KG1 (cell line): ENCODE measurements at places on chromosomes 3 and 15.

DNA sequence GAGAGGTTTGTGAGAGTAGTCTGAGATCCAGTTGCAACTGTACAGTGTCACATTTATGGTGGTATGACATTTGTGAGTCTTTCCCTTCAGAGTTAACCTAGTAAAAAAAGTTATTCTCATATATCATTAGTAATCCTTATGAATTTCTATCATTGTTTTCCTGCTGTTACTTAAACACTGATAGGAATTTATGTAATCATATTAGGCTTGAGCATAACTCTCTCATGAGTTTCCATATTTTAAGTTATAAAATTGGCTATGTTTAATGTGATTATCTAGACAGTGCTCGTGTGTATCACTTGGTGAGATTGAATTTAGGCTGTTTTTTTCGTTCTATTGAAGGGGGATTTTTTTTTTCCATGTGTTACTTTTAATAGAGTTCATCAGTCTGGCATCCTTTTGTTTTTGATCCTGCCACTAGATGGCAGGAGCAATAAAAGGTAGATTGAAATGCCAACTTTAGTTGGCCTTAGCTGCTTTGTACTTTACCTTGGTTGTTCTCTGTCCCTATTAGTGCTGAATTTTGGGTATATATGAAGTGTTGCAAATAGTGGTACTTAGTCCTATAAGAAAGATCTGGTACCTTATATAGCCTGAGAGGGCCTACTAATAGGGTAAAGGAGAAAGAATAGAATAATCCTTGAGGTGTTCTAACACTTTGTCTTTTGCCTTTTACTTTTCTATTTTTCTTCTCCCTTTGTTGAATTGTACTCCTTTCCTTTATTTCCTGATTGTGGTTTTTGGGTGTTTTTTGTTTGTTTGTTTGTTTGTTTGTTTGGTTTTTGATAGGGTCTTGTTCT is 17.9 kb downstream of the STT3B start:
- peak; percentile 35 for DNase-seq

DNA sequence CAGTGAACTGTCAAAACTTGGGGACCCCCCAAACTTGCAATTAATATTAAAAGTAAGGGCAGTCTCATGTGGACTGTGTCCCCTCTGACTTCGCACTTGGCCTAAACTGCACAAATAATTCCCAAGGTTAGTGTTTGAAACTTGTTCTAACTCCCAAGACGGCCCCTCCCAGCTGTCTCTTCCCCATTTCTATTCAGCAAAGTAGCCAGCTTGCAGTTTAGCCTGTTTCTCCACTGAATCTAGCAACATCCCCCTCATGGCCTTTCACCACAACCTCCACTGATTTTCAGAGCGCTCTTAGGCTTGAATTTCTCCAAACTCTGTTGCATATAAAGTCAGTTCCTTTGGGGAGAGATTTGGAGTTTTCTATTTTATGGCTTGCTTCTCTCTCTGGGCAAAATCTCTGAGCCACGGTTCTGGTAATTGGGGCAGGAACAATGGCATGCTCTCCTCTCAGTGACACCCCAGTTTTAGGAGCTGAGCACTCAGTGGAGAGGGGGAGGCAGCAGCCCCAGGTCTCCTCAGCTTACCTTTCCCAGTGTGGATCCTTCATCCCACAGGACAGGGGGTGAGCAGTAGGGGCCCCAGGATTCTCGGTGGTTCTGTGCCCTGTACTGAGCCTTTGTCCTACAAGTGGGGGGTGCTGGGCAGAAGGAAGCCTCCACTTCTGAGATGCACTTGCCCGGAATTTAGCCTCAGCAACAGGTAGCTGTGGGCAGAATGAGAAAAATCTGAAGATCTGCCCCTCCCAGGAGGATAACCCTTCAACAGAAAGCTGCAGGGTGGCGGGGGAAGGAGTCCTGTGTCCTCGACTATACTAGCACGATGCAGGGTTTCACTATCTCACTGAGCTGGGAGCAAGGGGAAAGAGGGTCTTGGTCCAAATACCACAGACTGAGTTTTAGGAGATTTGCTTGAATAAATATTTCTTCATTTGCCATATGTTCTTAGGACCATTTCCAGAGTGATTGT is 39.3 kb upstream of the GATA2 start:
- DNase-seq = no peak

- DNase-seq = no peak
Measured at GRCh38 chr15:53758412-53758811, 1.1 kb downstream of the WDR72 start.

DNA sequence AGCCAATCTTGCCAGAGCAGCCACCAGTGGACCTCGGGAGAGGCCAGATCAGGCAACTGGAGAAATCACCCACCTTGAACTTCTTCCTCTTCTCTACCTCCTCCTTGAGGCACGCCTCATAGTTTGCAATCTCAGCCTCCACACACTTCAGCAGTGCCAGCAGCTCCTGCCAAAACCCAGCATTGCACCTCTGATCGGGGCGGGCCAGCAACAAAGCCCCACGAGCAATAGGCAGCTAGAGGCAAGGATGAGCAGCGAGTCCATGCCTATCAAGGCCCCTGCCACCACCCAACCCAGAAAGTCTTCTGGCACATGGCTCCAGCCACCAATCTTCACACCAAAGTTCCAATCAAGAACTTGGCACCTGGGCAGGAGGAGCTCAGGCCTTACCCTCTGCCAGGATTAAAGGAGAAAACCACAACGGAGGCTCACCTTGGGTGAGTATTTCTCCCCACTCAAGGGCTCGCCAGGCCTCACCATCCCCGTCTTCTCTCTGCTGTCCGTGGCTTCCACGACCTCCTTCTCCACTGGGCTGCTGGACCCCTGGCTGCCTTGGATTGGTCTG is 42.1 kb downstream of the SEMA3G start:
- no peak for DNase-seq

GRCh38 chr3:66428733-66429132 is 72.1 kb downstream of the LRIG1 start:
- DNase-seq = no peak

DNA sequence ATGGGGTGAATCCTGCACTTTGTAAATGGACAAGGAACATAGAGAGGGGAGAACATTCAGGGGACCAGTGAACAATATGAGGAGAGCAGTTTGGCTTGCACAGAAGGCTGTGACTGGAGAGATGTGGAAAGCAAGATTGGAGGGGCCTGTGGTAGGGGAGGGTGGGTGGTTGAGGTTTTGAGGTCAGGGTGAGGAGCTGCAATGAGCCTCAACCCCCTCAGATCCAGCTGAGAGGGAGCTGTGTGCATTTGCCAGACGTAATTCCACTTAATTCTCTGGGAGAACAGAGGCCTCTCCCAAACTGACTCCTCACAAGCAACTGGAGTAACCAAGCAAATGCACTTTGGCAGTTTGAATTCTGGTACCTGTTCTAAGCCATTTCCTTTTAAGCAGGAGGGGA is 253.1 kb upstream of the TRIM42 start:
- no peak for DNase-seq

DNA sequence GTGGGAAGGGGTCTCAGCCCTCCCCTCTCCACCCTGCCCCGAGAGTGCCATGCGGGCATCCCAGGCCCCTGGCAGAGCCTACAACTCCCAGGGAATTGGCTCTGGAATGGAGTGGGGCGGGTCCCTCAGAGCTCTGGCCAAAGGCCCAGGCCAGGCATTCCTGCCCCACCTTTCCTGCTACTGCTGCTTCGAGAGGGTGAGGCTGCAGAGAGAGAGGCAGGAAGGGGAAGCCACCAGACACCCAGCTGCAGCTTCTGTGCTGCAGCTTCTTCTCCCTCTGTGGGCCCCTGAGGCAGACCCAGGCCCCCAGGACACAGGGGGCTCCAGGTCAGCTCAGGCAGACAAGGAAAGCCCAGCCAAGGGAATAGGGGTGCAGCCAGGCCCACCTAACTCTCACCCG is 2.7 kb downstream of the ALS2CL start:
- DNase-seq = no peak

DNA sequence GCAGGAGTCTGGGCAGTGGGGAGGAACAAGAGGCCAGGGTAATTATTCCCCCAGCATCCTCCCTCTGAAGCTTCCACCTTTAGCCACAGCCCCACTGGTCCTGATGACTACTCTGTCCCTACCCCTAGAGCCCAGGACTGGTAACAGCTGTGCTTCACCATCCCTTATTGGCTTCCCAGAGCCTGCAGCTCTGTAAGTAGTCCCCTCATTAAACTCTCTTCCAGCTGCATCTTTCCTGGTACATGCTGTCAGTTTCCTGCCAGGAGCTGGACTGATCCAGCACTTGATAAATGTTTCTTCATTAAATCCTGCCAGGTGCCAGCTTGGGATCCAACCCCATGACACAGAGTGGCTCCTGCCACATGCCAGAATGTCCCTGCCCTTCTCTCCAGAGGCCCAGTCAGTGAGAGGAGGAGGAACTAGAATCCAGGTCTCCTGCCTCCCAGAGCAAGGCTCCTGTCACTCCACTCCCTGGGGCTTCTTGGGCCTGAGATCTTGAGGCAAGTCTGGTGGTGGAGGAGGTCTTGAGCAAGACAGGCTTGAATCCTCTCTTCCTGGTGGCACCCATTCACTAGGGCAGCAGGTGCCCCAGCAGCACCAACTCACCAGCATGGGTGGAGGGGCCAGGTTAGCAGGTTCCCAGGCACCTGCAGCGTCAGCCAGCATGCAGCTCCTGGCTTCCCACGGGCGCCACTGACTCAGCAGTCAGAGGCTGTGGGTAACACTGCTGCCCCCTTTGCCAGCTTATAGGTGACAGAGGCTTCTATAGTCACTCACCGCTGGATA is 27.6 kb downstream of the FBXW12 start:
- no peak for DNase-seq

DNA sequence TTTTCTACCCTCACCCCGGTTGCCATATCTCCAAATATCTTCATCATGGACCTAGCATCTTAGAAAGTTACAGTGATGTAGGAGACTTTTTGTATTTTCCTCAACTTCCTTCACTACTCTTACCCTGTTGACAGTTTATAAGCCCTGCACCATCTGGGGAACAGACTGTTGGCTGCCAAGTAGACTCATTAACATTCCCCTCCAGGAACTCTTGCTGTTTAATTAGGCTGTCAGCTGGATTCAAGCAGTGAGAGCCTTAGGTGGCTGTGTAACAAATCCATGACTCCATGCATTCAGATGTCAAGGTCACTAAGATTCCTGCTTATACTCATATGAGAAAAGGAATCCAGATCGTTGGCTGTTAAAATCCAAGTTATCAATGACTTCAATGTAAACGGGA is 198.3 kb downstream of the NAALADL2 start:
- no peak for DNase-seq

DNA sequence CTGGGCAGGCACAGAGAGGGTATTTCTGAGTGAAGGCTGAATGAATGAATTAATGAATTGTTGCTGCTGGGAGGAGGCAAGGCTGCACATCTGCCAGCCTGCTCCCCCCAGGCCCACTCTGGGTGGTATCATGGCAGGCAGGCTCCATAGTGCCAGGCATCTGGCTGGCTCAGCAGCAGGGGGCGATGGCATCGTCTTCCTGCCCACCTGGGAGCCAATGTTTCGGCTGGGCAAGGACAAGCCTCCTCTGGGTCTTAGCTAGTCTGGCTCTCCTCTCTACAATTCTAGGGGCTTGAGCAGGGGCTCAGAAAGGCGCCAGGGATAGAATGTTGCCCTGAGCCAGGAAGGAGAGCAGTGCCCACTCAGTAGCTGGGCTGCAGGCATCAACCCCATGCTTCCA is 1.7 kb upstream of the TLR9 start:
- DNase-seq = no peak

- no peak for DNase-seq
Measured at GRCh38 chr3:17118771-17119170, 234.0 kb downstream of the PLCL2 start.

DNA sequence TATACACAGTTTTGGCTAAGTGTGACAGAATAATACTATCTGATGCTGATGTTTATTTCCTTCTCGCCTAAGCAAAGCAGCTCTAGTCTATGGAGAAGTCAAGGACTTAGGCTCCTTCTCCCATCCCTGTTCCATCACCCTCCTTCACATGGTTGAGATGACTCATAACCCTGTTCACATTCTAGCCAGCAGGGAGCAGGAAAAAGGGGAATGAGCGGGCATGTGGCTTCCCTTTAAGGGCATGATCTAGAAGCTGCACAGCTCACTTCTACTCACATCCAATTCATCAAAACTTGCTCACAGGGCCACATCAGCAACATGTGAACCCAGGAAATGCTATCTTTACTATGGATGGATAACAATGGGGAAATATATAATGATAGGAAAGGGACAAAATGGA is 40.9 kb downstream of the CBLB start:
- no peak for DNase-seq

- DNase-seq = no peak
Measured at GRCh38 chr3:82568776-82569338, 807.4 kb upstream of the GBE1 start.

DNA sequence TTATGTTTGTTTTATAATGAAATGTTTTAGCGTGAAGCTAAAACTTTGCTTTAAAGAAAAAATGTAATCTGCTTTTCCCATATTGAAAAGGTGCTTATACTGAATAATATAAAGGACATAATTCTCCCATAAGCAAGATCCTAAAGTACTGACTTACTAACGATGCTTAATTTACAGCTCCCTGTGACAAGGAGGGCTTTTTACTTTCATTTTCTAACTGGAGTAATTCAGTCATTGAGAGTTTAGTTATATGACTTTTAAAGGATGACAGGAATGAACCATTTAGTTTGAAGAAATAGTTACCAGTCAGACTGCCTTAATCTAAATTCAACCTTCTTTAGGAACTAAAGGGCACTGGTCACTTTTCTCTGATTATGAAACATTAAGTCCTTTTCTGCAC is 19.3 kb upstream of the ZPLD1 start:
- no peak for DNase-seq

GRCh38 chr3:117133066-117133465 is 423.5 kb downstream of the TUSC7 start:
- DNase-seq = no peak

DNA sequence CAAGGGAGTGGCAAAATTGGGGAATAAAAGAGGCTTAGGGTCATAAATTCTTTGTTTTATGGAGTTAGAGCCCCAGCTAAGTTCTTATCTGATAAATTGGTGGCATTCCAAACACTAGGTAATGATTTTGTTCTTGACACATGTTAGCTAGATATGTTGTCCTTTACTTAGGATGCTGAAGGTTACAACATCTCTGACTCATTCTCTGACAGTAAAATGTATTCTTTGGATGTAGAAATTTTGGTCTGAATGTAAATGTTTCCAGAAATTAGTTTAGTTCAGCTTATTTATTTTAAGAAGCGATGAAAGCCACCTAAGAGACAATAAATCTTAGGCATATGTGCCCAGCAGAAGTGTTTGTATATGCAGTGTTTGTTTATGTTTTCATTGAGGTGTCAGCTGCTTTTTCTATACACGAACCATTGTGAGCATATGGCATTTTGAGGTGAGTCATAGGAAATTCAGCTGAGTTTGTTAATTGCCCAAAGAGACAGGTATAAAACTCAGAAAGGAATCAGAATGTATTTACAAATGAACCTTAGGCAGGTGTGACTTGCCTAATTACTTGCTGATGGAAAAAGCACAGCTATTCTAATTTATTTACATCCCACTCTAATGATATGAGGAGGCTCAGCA is 247.7 kb downstream of the AGBL1 start:
- no peak for DNase-seq

- DNase-seq = no peak
Measured at GRCh38 chr15:45203182-45203581, 15.4 kb upstream of the SHF start.

- no peak for DNase-seq
Measured at GRCh38 chr3:149235599-149236424, 14.2 kb upstream of the CP start.

- peak; percentile 45 for DNase-seq
Measured at GRCh38 chr3:52471371-52472238, 16.2 kb downstream of the NISCH start.

- no peak for DNase-seq
Measured at GRCh38 chr3:188299068-188299467, 145.1 kb downstream of the LPP start.

GRCh38 chr15:75775296-75776064 is 62.8 kb upstream of the CSPG4 start:
- no peak for DNase-seq
